Neural cell (in vitro differentiated cells): ENCODE measurements at places on chromosomes 3 and 15. TPM values are rescaled to one million over a fixed set of nuclear protein-coding genes. Genes with fewer than 3 reads are reported as not detected.

LRRC57 gene
- 8.4 and 11.6 TPM in 2 replicates for polyA plus RNA-seq

SOX14 gene
- not detected in 2 replicates for polyA plus RNA-seq

PLSCR2 gene
- polyA plus RNA-seq, result not detected in 2 replicates

HIGD2B gene
- not detected in 2 replicates for polyA plus RNA-seq

GPR171 gene
- polyA plus RNA-seq, result not detected in 2 replicates

WDR93 gene
- 0.41 TPM in 1 of 2 replicates, not detected in the other for polyA plus RNA-seq

ADPRH gene
- 0.07 and 0.94 TPM in 2 replicates for polyA plus RNA-seq

SFMBT1 gene
- polyA plus RNA-seq, result 17.3 and 41.7 TPM in 2 replicates

CNTN6 gene
- 1.7 and 1.8 TPM in 2 replicates for polyA plus RNA-seq

BCL2A1 gene
- not detected in 2 replicates for polyA plus RNA-seq

BDH1 gene
- 12.9 and 14.7 TPM in 2 replicates for polyA plus RNA-seq

SPINT1 gene
- polyA plus RNA-seq, result 0.18 and 0.68 TPM in 2 replicates

FGD5 gene
- polyA plus RNA-seq, result 0.42 TPM in 1 of 2 replicates, not detected in the other

CADPS gene
- 118 and 125 TPM in 2 replicates for polyA plus RNA-seq

ALDH1A2 gene
- 0.24 and 0.72 TPM in 2 replicates for polyA plus RNA-seq

GHSR gene
- not detected in 2 replicates for polyA plus RNA-seq

ZPLD1 gene
- 0.50 TPM in 1 of 2 replicates, not detected in the other for polyA plus RNA-seq

CPLX3 gene
- polyA plus RNA-seq, result 0.27 and 0.66 TPM in 2 replicates

ACKR4 gene
- polyA plus RNA-seq, result not detected in 2 replicates

CHRNA3 gene
- polyA plus RNA-seq, result 2.4 TPM in 2 replicates

MTMR10 gene
- 1.8 and 2.3 TPM in 2 replicates for polyA plus RNA-seq

POC1A gene
- polyA plus RNA-seq, result 0.96 and 1.3 TPM in 2 replicates

RUBCN gene
- 16.1 and 22.8 TPM in 2 replicates for polyA plus RNA-seq

WDR49 gene
- 0.56 and 1.1 TPM in 2 replicates for polyA plus RNA-seq

FOXL2NB gene
- polyA plus RNA-seq, result not detected in 2 replicates

NR2E3 gene
- not detected in 2 replicates for polyA plus RNA-seq

IL12A gene
- not detected in 2 replicates for polyA plus RNA-seq

ZNF620 gene
- 20.2 and 31.0 TPM in 2 replicates for polyA plus RNA-seq

TMEM207 gene
- polyA plus RNA-seq, result 0.27 TPM in 1 of 2 replicates, not detected in the other

EFCC1 gene
- polyA plus RNA-seq, result not detected in 2 replicates

HAUS2 gene
- polyA plus RNA-seq, result 48.9 and 76.0 TPM in 2 replicates

LRRC31 gene
- not detected in 2 replicates for polyA plus RNA-seq

IMP3 gene
- polyA plus RNA-seq, result 147 and 171 TPM in 2 replicates

ABCC5 gene
- 227 and 237 TPM in 2 replicates for polyA plus RNA-seq

SCN11A gene
- polyA plus RNA-seq, result 2.2 and 2.8 TPM in 2 replicates

GSK3B gene
- 48.5 and 52.9 TPM in 2 replicates for polyA plus RNA-seq

MYL3 gene
- 2.1 TPM in 1 of 2 replicates, not detected in the other for polyA plus RNA-seq

AQP9 gene
- polyA plus RNA-seq, result not detected in 2 replicates

CFAP20DC gene
- not detected in 2 replicates for polyA plus RNA-seq

RASL12 gene
- not detected in 2 replicates for polyA plus RNA-seq

LDHAL6B gene
- not detected in 2 replicates for polyA plus RNA-seq

CCR8 gene
- not detected in 2 replicates for polyA plus RNA-seq

TF gene
- polyA plus RNA-seq, result 0.24 and 1.4 TPM in 2 replicates

MKRN2 gene
- polyA plus RNA-seq, result 47.6 and 50.4 TPM in 2 replicates

GNAT1 gene
- polyA plus RNA-seq, result not detected in 2 replicates

PSTPIP1 gene
- not detected in 2 replicates for polyA plus RNA-seq
